PC-9 (cell line): ENCODE measurements at places on chromosomes 6 and 20. TPM values are rescaled to one million over a fixed set of nuclear protein-coding genes. Genes with fewer than 3 reads are reported as not detected.

Gene SLC22A2
- not detected in 2 replicates for total RNA-seq

Gene PHACTR3
- total RNA-seq: 0.41 and 0.50 TPM in 2 replicates

Gene PDE7B
- total RNA-seq: 0.31 TPM in 1 of 2 replicates, not detected in the other

Gene HRH3
- total RNA-seq: not detected in 2 replicates

Gene FNDC11
- total RNA-seq: 7.7 and 10.6 TPM in 2 replicates

Gene LRRC73
- total RNA-seq: 0.55 and 1.5 TPM in 2 replicates

Gene ERGIC3
- total RNA-seq: 341 and 435 TPM in 2 replicates
